ENCODE measurements at places on chromosomes 7 and 10.
A peak's percentile ranks its signal among the peaks of the same experiment; 100 is the strongest.

GRCh38 chr7:45136106-45137060, 21.2 kb upstream of the RAMP3 start:
- peak; percentile 31 for DNase-seq

DNA sequence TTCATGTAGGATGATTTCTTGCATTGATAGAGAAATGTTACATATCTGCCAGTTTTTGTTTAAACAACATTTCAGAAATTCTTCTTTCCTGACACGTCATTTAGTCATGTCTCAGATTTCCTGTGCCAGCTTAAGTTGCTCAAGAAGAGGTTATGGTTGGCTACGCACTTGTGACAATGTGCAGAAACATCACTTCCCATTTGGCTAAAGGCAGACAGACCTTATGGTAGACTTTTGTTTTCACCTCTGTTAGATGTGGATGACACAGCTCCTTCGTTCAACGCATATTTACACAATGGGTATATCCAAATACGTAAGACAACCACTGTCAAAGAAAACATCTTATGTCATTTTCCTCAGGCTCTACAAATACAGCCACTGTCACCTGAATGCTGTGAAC, 125.8 kb downstream of the DOCK4 start:
- DNase-seq, result no peak

DNA sequence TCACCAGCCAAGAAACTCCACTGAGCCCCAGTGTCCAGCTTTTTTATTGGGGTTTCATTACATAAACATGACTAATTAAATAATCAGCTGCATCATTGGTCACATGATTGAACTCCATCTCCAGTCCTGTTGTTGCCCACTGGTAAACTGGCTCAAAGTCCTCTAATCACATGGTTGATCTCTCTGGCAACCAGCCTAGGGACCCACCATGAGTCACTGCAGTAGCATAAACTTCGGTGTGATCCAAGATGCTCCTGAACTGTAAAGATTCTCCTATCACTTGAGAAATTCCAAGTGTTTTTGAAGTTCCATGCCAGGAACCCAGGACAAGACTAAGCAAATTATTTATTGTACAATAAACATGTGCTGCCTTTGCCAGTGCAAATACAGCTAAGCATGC, 130.4 kb upstream of the AUTS2 start:
- no peak for DNase-seq

DNA sequence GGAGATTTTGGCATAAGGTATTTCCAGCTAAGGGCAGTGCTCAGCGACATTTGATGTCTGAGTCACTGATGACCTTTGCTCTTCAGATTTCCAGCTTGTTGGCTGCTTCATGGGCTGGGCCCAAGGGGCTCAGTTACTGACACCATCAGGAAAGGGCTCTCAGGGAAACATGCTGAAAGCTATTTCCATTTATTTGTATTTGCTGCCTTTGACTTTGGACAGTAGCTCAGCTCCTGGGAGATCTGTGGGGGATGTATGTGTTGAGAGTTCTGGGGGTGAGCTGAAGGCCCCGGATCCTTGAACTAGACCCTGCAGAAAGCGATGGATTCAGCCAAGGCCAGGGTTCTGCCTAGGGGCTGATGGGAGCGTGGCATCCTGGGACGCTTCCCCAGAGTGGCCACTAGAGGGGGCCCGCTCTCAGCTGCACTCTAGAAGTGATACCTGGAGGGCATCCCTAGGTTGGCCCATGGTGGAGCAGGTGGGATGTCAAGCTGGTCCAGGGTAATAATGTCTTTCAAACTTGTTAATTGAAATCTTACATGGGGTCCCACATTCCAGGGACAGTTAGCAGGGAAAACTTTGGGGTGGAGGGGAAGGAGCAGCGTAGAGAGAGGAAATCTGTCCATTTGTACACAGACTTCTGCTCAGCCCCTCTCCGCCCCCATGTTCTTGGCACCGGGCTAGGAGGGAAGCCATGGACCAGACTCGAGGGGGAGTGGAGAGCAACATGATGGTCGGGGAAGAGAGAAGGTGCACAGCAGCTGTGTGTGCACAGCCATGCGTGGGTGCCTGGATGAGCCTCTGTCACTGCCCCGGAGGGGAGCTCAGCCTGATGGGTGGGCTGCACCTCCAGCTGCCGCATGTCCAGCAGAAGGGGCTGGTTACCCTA, 3.0 kb upstream of the BTBD16 start:
- peak; percentile 11 for DNase-seq

GRCh38 chr7:70318511-70318910, 720.2 kb downstream of the AUTS2 start:
- DNase-seq, result no peak

DNA sequence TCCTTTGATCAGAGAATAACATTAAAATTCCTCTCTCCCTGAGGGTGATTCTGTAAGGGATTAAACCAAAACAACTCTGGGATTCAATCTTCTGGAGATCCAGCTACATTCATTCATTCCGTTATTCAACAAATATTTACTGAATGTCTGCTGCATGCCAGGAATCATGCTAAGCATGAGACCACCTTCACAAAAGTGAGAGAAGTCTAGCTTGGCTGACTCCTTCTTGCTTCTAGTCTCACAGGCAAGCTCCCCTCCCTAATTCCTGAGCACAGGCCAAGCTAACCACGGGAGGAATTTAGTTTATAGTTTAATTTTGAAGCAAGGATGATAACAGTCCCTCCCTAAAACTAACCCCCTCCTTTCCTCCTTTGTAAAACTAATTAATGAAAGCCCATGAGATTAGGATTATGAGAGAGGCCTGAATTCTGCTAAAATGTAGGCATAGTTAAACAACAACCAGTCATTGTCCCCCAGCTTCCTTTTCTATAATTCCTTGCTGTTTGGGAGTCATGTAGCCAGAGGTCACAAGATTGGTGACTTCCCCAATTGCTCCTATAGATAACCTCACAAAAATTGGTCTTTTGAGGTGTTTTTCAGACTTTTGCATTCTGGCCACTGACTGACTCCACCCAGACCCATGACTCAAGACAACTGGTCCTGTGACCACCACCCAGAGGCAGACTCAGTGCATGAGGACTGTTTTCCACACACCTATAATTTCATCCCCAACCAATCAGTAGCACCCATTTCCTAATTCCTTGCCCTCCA, 113.5 kb downstream of the ITGB8 start:
- DNase-seq, result no peak

DNA sequence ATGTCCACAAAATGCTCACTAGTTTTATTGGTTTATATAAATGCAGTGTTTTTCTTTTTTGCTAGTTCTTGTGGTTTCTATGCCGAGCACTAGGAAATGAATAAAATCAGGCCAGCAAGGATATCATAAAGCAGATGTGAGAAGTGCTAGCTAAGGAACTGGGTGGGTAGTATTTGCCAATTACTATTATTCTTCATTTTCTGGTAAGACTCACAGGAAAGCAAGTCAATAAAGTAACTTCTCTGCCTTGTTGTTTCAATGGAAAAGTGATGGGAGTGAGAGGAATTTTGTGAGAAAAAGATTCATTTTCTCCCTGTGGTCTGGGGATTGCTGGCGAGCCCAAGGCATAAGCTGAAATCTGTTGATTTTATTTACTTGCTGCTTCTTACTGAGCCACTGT, 50.5 kb upstream of the TRIL start:
- DNase-seq, result no peak

- no peak for DNase-seq
Observed at GRCh38 chr7:33596686-33597085, 308.7 kb upstream of the BMPER start.

DNA sequence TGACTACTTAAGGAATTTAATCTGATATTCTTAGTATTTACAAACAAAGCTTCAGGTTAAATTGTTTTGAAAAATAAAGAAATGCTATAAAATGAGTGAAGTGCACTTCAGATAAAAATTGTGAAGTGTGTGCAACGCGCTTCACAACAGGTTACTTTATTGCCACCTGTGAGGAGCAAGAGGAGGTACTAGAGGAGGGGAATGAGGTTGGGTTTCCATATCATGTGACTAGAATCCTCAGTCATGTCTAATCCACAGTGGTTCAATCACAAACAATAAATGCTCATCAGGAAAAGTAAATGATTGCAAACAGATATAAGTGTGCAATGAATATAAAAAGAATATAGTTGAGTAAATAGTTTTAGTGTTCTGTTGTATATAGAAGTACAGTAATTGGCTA, 34.5 kb upstream of the CD36 start:
- DNase-seq, result no peak

- DNase-seq, result no peak
Observed at GRCh38 chr10:27482984-27483956, 20.8 kb upstream of the RAB18 start.

DNA sequence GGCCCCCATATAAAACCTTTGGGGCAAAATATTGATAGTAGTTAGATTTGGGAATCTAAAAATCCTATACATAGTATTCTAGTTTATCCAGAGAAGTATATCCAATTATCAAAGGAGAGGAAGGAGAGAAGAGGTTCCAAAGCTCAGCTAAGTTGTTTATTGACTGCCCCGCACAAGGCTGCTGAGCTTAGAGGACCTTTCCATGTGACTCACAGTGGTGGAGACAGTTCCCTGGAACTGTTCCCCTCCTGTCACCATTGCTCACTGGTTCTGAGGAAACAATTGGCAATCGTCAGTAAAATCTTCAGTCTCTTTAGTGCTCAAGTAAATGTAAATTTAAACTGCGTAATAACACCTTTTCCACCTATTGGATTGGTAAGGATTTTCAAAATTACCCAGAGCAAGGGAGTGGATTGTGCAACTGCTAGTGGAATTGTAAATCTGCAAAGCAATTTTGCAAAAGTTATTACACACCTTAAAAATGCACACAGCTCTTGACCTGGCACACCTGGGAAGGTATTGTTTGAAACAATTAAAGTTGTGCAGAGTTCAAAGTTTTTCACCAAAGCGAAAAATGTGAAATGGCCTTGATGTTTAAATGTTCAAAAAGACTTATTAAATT, 63.1 kb downstream of the EEPD1 start:
- DNase-seq, result no peak

DNA sequence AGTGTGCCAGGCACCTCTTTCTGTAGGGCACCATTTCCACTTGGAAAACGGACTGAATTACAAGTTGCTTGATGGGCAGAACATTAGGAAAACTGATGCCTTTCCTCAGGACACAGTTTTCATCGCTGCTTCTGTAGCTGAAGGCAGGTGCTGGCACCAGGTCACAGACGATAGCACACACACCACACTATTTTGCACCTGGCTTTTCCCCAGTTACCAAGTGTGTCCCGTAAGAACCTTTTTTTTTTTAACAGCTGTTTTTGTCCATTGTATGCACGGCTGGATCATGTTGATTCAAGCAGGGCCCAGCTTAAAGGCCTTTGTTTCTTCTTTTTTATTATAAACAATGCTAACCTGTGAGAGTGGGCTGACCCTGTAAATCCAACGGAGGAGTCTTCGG, 1.3 kb upstream of the GET4 start:
- DNase-seq, result no peak

GRCh38 chr7:111107579-111107978, 16.7 kb downstream of the LRRN3 start:
- no peak for DNase-seq

GRCh38 chr10:29621161-29621560, 13.6 kb downstream of the SVIL start:
- no peak for DNase-seq

GRCh38 chr10:366186-366585, 230.9 kb downstream of the ZMYND11 start:
- no peak for DNase-seq

DNA sequence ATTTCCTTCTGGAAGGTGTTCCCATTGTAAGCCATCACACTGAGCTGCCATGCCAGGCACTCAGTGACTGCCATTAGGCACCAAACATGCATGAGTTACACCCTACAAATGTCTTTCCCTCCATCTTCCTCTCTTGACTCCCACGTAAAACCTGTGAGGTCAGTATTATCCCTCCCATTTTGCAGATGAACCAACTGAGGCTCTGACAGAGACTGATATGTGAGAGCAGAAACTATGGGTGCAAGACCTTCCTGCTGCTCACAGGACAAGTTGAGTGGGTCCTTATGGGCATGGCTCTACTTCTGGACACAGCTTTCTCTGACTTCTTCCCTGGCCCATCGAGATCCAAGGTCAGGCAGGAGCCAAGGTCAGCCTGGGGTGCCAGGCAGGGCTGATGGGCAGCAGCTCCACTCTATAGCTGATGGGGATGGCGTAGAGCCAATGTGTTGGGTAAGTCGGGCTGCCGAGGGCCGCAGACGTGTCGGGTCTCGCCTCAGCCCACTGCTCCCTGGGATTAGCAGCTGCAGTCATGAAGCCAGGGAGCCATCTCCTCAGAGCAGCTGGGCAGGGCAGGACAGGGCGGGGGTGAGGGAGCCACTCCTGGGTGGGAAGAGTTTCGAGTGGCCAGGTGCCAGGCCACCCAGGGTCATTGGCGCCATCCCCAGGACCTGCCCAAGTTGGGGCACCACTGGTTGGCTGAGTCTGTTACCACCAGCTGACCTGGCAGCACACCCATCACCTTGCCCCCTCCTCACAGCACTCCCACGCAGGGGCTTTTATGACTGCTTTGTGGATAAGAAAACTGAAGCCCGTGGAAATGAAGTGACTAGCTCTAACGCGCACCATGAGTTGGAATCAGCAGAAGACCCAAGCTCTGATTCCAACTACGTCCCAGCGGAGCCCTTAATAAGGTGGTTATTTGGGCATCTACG, 117.8 kb upstream of the ZMIZ1 start:
- DNase-seq, result no peak

DNA sequence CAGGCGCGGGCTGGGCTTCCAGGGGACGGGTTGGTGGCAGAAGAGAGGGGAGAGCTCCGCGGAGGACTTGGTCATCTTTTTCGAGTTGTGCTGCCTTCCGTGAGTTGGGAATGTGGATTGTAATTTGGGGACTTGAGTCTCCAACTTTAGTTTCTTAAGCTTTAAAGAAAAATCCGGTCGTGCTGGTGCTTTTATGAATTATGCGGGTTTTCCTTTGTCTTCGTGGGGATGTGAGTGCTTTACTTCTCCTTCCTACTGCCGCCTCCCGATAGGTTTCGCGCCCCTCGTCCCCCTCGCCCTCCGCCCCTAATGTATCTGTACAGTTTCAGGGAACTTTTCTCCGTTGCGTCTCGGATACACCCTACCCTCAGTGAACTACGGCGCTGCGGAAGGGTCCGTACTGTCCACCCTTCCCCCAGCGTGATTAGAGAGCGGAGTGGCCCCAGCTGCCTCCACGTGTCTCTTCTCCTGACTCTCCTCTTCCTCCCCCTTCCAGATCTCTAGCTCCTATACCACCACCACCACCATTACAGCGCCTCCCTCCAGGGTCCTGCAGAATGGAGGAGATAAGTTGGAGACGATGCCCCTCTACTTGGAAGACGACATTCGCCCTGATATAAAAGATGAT, 649 bp downstream of the SCD start:
- no peak for DNase-seq

DNA sequence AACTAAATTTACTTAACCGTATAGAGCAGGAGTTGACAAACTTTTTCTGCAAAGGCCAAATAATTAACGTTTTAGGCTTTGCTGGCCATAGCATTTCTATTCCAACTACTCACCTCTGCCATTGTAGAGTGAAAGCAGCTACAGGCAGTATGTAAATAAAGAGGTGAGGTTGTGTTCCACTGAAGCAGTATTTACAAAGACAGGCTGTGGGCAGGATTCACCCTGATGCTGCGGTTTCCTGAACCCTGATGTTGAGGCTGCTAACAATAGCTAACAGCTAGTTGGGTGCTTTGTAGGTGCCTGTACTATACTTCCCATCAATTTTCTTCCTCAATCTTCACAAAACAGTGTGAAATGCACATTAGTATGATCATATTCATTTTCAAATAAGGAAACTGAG, 47.0 kb upstream of the LAMB1 start:
- DNase-seq, result no peak

All from stimulated activated CD4-positive, alpha-beta T cell treated with anti-CD3 and anti-CD28 coated beads, Interleukin-15, amount 100 ng/mL, for 1 hour (primary cell).